ENCODE measurements at places on chromosomes 1 and 21.
A peak's percentile ranks its signal among the peaks of the same experiment; 100 is the strongest.

GRCh38 chr1:10429868-10430215 is 391 bp upstream of the CENPS start:
- DNase-seq: peak; percentile 42

DNA sequence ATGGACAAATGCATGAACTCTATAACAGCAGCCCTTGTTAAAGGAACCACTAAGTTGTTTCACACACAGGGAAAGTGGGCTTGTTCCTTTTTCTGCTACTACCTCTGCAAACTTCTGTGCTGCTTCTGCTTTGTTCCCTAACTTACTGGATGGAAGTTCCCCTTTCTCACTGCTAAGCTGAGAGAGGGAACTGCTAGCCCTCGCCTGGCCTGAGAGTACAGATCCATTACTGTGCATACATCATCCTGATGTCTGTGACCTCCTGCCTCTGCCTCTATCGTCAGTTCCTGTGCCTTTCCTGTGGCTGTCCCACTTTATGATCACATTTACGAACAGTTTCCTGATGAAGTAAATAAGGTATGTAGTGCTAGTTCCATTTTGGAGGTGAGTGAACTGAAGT is 3.5 kb downstream of the GNAT2 start:
- peak; percentile 74 for DNase-seq

DNA sequence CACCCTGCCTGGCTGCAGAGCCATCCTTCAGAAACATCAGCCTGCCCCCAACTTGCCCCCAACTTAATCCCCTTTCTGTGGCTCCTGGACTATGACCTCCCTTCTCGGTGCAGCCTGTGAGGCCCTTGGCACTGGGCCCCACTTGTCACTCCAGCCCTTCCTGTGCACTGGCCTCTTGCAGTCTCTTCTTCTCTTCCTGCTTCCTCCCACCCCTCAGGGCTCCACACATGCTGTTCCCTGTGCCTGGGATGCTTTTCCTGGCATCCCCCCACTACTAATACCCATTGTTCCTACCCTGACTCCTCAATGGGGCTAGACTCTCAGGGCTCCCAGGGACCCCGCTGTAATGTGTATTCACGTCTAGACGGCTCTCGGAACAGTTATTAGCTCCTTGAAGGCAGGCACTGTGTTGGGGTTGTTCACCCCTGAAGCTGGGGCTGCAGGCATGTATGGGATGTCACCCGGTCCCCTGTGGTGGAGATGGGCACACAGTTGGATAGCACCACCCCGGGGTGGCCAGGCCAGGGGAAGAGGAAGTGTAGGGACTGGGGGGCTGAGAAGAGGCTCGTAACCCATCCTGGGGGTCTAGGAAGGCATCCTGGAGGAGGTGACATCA is 4.5 kb downstream of the LDLRAD1 start:
- no peak for DNase-seq

- peak; percentile 39 for DNase-seq
Observed at GRCh38 chr1:175479521-175480342, 263.7 kb downstream of the TNR start.

DNA sequence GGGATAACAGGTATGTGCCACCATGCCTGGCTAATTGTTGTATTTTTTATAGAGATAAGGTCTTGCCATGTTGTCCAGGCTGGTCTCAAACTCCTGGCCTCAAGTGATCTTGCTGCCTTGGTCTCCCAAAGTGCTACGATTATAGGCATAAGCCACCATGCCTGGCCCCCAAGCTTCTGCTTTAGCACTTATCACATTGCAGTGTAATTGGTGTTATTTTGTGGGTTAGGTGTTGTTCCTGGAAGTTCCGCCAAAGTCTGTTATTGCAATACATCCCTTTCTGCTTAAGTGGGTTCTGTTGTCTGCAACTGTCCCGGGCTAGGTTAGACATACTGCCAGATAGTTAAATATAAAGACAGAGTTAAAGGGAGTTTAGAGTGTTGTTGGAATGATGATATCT is 3.4 kb downstream of the ZCCHC17 start:
- DNase-seq: peak; percentile 17

GRCh38 chr1:235557495-235557894 is 53.2 kb upstream of the B3GALNT2 start:
- DNase-seq: peak; percentile 42

- no peak for DNase-seq
Observed at GRCh38 chr1:81144240-81144825, 656.4 kb upstream of the ADGRL2 start.

GRCh38 chr21:37259426-37259825 is 7.7 kb downstream of the VPS26C start:
- DNase-seq: no peak

DNA sequence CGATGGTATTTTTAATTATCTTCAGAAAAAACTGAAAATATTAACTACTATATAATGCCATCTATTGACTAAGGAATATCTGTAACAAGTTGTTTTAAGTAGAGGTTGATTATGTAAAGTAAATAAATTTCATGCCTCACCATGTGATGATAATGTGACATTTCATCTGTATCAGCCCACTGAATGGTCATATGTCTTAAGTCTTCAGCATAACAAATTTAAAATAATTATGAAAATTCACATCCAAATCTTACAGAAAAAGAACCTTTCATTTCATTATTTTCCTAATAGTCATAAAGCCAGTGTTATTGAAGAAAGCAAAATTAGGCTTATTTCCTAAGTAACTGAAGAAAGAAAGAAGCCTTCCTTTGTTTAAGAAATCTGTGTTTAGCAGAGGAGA is 72.6 kb downstream of the ITGB3BP start:
- DNase-seq: no peak

DNA sequence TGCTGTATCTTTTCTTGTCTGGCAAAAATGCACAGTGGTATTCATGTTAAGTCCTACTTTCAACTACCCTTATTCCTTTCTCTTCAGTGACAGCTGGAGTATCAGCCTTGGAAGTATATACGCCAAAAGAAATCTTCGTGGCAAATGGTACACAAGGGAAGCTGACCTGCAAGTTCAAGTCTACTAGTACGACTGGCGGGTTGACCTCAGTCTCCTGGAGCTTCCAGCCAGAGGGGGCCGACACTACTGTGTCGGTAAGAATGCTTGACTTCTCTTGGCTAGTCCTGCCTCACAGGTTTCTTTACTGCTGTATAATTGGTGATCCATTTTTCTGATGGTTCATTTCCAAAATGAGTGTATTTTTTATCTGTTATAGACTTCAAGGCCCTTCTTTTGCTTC is 43.7 kb downstream of the MPZL1 start:
- DNase-seq: no peak

DNA sequence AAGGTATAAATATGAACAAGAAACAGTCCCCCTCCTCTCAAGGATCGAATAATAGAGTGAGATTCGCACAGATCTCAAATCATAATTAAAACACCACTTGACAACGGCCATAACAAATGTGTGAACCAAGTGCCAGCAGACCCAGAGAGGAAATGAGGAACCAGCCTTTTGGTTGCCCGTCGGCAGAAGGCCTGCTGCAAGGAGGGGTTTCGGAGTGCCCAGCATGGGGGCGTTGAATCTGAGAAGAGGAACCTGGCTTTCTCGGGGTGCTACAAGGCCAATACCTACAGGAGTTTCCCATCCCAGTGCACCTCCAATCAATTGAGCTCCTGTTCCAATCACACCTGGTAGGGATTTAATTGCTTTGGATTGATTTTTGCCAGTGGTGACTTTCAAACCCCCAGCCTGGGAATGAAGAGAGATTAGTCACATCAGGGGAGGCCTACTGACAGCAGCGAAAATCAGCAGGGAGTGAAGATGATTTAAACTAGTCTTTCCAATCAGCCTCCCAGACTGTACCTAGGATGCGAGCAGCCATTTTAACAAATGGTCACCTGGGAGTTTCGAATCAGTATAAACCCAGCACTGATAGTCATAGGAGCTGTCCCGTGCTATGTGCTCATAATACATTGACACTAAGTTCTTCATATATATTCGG is 263.8 kb downstream of the KAZN start:
- DNase-seq: no peak

DNA sequence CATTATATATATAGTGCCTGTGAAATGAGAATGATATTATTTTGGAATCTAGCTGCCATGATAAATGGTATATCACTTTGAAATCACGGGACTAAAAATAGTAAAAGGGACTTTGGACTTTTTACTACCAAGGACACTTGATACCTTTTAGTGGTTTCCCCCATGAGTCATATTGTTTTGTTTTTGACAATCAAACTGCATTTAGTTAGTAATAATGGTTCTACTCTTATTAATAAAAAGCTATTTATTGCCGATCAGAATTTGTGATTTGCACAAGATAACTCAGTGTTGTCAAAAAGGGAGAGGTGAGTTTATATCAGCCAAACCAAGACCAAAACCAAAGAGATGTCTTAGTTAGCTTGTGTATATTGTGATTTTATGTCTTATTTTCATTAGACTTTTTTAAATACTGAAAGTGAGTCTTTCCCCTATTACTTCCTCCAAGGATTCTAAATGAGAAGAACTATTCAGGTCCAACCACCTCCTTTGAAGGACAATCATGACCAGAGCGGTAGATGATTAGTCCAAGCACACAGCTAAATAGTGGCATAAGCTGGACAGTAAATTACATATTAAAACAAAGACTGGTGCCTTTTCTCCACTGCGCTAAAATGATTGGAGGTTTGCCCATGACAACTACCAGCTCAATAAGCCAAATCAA is 281.7 kb upstream of the ESRRG start:
- DNase-seq: no peak

GRCh38 chr1:207002724-207003146 is 29.8 kb downstream of the C1orf116 start:
- DNase-seq: no peak

GRCh38 chr1:66275083-66275482 is 258.9 kb upstream of the SGIP1 start:
- DNase-seq: peak; percentile 36

- DNase-seq: no peak
Observed at GRCh38 chr1:4969556-4970129, 315.2 kb downstream of the AJAP1 start.

GRCh38 chr1:117416546-117417125 is 49.4 kb downstream of the MAN1A2 start:
- peak; percentile 71 for DNase-seq

GRCh38 chr1:186337554-186337953 is 37.5 kb downstream of the TPR start:
- no peak for DNase-seq

GRCh38 chr1:201119206-201120197 is 7.3 kb upstream of the CACNA1S start:
- peak; percentile 71 for DNase-seq

- DNase-seq: no peak
Observed at GRCh38 chr1:233406339-233406960, 78.9 kb downstream of the MAP3K21 start.

GRCh38 chr1:21254335-21254951 is 35.8 kb downstream of the ECE1 start:
- no peak for DNase-seq

GRCh38 chr1:45032837-45033236 is 20.8 kb downstream of the UROD start:
- no peak for DNase-seq

DNA sequence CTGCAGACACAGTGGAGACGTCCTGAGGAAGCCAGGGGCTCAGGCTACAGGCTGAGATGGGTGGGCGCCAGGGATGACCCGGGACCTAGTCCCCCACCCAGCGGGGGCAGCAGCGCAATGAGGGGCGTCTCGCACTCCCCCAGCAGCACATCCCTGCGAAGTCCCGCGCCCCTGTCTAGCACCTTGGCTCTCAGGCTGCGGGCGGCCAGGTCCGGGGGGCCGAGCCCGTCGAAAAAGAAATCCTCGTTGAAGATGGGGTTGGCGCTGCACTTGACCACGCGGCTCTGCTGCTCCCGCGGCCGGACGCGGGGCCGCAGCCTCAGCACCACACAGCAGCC is 1.8 kb downstream of the C2CD4D start:
- no peak for DNase-seq

DNA sequence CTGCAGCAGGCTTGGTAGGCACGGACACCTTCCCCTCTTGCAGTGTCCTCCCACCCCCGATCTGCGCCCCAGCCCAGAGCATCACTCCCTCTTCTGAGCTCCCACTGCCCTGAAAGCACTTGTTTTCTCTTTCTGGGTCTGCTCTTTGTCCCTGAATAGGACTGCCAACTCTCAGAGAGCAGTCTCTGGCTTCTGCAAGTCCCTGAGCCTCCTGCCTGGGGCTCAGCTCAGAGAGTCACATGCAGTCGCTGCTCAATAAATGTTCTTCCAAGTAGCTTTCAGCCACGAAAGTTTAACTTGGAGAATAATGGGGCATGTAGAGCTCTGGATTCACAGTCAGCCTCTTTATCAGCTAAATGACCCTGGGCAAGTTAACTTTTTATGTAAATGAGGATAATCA is 205.6 kb downstream of the HIVEP3 start:
- DNase-seq: no peak

GRCh38 chr1:220299337-220299736 is 27.1 kb upstream of the RAB3GAP2 start:
- no peak for DNase-seq

DNA sequence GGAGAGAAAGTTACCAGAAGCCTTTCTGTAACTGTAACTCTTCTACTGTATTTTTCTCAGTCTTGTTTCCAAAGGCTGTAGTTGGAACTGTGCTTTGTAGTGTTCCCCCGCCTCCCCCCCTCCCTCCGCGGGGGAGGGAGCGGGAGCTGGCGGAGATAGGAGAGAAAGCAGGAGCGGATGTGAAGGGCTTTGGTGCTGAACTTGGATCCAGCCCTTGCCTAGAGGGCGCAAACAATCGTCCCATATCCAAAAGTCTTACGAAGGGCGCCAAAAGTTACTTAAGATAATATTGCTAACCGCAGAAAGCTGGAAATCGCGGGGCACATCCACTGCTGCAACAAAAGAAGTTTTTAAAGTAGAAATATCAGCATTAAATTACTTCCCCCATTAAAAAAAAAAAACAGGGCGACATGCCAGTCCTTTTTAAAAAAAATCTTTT is 2.4 kb upstream of the NFIA start:
- peak; percentile 96 for DNase-seq

- DNase-seq: no peak
Observed at GRCh38 chr1:241947354-241947753, 10.2 kb upstream of the BECN2 start.

DNA sequence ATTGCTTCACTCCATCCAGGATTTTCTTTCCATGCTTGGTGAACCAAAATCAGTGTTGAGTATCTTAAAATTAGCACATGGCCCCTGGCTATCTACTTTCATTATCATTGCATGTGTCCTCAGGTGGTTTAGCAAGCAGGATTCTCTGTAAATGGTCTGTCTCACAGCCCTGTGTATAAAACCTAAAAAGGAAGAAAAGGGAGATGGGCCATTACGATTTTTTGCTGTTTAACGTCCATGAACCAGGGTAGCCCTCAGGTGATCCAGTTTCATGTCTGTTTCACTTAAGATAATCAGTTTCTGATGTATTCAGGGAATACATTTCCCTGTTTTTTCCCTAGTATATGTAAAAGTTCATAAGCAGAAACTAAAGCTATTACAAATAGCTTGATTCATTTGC is 238.2 kb downstream of the NFIA start:
- no peak for DNase-seq

DNA sequence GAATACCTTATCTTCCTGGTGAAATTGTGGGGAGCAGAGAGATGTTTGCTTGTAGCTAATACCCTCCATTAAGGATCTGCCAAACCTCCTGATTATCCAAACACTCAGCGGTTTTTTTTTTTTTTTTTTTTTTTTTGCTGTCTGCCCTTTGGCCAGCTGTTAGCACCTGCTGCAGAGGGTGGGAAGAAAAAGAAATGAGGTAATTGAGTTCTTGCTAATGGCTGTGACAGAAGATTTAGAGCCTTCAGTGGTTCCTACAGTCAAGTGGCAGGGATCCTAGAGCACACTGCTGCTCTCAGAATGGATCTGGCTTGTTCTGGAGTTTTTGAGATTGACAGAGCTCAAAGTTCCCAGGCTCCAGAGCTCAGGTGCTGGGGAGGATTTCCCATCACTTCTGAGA is 342.5 kb downstream of the DISC1 start:
- DNase-seq: no peak

GRCh38 chr1:3319874-3320245 is 134.6 kb upstream of the ARHGEF16 start:
- DNase-seq: peak; percentile 84
